ENCODE measurements at places on chromosomes 5 and 9. TPM values are rescaled to one million over a fixed set of nuclear protein-coding genes. Genes with fewer than 3 reads are reported as not detected.

DNA sequence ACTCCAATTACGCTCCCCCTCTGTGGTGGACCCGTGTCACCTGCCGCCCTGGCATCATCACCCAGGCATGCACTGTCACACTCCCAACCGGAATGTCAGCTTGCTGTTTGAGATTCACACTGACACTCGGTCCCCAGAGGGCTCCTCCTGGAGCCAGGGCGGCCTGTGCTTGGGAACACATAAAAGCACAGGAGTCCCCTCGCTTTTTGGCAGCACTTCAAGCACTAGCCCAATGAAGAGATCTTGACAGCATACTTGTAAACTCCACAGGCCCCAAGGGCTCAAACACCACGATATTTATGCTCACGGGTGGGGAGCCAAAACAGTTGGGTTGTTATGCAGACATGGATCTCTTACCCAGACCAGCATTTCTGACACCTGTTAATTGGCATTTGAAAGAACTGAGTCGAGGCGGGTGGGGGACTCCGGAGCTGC lies 90.8 kb upstream of the EGFLAM start:
- DNase-seq: no peak

GRCh38 chr5:63401436-63402046 lies 560.7 kb downstream of the HTR1A start:
- no peak for DNase-seq

GRCh38 chr9:133904346-133905090 lies 87.6 kb downstream of the VAV2 start:
- no peak for DNase-seq

GRCh38 chr9:129030191-129030590 lies 2.1 kb upstream of the SH3GLB2 start:
- DNase-seq: no peak

DNA sequence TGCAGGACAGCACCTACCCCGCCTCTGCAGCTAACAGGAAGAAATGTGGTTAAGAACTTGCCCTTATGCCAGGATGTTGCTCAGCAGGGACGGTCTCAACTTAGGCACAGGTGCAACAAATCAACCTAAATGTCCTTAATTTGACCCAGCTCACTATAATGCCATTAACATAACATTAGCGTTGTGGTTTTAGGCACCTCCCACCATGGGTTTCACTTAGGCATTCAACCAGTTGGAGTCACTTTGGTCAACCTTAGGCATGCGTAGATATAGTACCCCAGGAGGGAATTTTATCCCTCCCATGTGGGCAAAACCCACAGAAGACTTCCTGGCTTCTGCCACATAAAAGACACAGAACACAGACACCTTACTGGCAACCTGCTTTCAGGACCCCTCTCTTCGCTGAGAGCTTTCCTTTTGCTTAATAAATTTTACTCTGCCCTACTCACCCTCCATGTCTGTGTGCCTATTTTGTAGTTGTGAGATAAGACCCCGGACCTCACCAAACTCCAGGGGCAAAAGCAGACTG lies 8.7 kb upstream of the ERAP1 start:
- peak; percentile 64 for DNase-seq

- no peak for DNase-seq
These were observed 8.6 kb upstream of the PTGES start for GRCh38 chr9:129761293-129761900.

DNA sequence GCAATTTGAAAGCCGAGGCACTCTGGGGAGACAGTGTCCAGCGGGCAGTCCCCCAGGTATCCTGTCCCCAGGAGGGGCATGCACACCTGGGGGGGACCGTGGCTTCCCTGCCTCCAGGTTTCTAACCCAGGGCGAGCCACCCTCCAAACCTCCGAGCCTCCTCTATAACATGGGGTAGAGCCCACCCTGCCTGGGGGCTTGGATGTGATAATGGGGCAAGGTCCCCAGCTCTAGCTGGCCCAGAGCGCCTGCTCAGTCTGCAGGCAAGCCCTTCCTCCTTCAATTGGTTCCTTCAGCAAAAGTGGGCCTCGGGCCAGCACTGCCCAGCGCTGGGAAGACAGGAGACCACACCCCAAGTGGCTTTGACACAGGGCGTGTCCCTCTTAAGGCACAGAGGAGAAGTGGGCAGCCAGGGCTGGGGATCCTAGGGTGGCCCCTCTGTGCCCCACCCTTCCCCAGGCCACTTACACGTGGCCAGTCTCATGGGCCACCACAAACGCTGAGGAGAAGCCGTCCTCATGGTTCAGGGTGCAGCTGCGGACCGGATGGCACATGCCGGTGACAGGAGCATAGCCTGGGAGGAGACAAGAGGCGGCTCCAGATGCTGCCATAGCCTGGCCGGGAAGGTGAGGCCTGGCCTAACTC lies 94.3 kb downstream of the ZNF354C start:
- no peak for DNase-seq

GRCh38 chr5:154648706-154649105 lies 106.5 kb upstream of the LARP1 start:
- DNase-seq: no peak

DNA sequence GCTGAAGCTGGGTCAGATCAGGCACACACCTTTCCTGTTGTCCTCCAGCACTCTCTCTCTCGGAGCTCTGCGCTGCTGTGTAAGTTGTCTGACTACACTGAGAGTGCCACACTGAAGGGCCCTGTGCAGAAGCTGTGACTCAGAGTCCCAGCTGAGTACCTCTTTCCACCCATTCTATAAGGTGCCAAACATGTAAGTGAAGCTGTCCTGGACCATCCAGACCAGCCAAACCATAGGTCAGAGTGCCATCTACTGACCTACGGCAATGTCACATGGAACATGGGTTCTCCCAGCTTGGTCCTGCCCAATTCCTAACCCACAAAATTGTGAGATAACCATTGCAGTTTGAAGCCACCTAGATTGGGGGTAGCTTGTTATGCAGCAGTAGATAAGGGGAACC lies 68.2 kb downstream of the ADCY2 start:
- no peak for DNase-seq

Gene PRSS3
- total RNA-seq: 0.84 TPM

GRCh38 chr5:148120317-148120716 lies 48.0 kb upstream of the SPINK14 start:
- no peak for DNase-seq

Gene SLC36A1
- total RNA-seq: 7.2 TPM

GRCh38 chr5:179177711-179178575 lies 117.8 kb downstream of the ZNF354C start:
- no peak for DNase-seq

Gene C5orf15
- 21.8 TPM for total RNA-seq

GRCh38 chr5:14400085-14400484 lies 181.5 kb upstream of the OTULINL start:
- DNase-seq: no peak
